ENCODE measurements at places on chromosomes 5 and 9.
A peak's percentile ranks its signal among the peaks of the same experiment; 100 is the strongest.

DNA sequence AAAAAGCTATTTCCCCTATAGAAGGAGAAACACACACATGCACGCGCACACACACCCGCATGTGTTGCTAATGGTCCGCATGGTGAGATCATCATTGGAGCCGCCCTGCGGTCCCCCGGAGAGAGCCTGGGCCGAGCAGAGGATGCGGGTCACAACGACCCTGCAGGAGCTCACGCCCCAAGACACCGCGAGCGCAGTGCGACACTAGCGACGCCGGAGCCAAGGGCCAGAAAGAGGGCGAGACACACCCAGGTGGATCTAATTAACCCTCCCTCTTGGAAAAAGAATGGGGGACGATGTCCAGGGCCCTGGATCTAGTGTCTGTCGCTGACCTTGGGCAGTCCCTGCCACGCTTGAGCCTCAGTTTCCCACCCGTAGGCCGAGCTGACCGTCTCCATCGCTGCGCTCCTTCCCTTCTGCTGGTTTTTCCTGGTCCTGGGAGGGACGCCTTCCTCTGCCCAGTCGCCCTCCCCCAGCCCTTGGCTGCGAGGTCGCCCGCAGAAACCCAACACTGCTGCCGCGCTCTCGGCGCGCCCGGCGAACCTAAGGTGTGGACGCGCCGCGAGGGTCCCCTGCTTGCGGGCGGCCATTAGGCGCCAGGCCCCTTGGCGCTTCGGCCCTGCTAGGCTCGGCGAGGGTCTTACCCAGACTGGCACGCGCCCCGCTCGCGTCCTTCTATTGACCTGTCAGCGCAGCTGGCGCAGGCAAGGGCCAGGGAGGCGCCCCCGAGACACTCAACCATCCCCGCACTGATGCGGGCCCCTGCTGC is 47.5 kb upstream of the RNF20 start:
- DNase-seq, result peak; percentile 66

GRCh38 chr5:109411627-109412026 is 1.9 kb upstream of the PJA2 start:
- no peak for DNase-seq

DNA sequence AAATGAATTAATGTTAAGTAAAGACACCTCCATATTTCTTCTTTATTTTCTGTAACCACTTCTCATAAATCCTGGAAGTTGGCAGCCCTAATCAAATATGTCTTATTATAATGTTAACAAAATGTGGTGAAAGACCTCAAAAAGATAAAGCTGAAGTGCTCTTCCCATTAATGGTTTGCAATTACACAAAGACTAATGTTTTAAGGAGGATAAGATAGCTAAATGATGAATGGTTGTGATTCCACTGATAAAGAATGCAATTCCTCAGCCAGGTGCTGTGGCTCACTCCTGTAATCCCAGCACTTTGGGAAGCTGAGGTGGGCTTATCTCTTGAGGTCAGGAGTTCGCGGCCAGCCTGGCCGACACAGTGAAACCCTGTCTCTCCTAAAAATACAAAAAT is 125.8 kb upstream of the SNX2 start:
- no peak for DNase-seq

GRCh38 chr5:54090495-54091120 is 219.8 kb downstream of the ARL15 start:
- no peak for DNase-seq

DNA sequence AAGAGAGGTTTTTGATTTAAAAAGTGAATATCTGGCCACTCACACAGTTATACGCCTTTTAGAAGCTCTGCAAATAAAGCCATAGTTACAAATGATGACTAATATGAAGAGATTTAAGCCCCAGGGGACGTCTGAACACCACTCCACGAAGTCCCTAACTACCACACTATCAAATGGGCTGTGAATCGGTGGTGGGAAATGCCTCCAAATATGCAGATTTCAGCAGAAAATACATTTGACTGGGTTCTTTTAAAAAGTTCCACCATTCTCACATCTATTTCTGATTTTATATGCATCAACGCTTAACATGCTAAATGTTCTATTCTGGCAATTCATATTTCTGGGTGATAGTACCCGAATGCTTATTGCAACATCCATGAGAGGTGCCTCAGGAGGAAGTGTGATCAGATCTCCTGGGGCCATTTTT is 22.5 kb downstream of the TICAM2 start:
- DNase-seq, result no peak

DNA sequence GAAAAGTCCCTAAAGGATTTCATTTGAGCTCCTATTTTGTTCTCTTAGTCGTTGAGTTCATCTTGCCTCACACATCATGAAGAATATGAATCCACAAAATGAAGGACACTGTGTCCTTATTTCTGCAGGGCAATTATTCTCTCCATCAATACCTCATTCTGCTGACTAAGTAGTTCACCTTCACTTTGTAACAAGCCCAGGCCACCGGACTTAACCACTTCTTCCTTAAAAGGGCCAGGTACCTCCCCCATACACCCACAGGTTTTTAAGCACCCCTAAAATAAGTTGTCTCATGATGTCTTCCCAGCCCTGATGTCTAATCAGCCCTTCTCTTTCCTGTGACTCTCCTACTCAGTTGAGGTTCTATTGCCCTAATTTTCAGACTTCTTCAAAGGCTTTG is 67.1 kb upstream of the PLPP6 start:
- no peak for DNase-seq

- no peak for DNase-seq
Measured at GRCh38 chr9:94031946-94032345, 52.3 kb upstream of the PTPDC1 start.

DNA sequence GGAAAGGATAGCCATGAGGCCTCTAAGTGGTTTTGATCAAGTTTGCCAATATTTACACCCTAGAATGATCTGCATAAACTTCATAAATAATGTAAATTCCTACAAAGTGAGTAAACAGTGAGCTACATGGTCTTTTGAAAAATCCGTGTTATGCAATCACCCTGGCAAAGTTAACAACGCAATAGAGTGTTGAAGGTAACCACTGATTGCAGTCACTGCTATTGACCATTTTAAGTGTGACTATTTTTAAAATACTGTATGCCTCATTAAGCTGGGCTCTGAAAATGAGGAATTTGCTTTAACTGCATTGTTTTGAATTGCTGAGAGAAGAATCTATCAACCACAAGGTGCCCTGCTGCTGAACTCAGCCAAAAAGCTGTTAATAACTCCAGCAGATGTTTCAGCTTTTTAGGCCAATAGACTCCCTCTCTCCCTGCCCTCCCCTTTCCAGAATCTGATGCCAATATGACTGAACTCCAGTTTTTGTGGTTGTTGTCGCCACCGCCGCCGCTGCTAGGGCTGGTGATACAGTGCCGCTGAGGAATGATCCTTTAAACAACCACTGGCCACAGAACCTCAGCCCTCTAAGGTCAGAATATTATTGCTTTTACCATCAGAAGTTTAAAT is 35.3 kb upstream of the SMARCA2 start:
- peak; percentile 14 for DNase-seq

- DNase-seq, result no peak
Measured at GRCh38 chr9:91180240-91180929, 181.3 kb downstream of the AUH start.

GRCh38 chr9:72749276-72749675 is 203.6 kb downstream of the ALDH1A1 start:
- no peak for DNase-seq

GRCh38 chr9:124754289-124754688 is 16.8 kb downstream of the NR6A1 start:
- no peak for DNase-seq

- DNase-seq, result no peak
Measured at GRCh38 chr5:71666321-71666720, 52.8 kb upstream of the CARTPT start.

- no peak for DNase-seq
Measured at GRCh38 chr5:175680020-175680419, 22.1 kb downstream of the HRH2 start.

DNA sequence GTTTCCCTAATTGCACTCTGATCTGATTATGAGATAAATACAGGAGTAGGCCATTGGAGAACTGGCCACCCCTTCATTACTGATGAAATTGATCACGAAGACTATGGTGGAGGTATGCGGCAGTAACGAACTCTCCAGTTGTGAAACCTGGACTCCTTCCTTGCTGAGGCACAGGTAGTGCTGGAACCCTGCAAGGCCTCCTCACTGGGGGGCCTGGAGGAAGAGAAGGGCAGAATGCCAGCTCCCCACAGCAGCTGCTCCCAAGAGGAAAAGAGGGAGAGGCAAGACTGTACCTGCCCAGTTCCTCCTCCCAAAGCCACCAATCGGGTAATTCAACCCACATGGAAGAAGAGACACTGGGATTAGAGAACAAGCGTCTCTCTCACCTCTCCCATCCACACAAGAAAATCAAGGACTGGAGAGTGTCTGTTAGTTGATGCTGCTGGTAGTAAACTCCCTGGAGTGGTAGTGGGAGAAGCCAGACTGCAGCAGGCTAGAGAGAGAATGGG is 19.1 kb upstream of the TRIO start:
- DNase-seq, result no peak

DNA sequence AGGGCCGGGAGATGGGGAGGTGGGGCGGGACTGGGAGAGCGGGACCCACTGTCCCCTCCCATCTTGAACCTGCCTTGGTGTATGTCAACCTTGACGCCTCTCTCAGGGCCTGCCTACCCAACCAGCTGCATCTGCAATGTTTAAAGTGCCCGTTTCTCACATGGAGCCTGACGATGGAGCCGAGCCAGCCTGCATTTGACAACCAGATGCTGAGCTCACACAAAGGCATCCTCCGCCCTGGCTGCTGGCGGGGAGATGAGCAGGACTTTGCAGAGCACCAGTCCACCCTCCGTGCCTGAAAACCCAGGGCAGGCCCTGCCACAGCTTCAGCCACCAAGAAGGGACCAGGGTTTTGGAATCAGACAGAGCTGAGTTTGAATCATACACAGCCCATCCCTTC is 141.1 kb upstream of the SMIM23 start:
- DNase-seq, result no peak

DNA sequence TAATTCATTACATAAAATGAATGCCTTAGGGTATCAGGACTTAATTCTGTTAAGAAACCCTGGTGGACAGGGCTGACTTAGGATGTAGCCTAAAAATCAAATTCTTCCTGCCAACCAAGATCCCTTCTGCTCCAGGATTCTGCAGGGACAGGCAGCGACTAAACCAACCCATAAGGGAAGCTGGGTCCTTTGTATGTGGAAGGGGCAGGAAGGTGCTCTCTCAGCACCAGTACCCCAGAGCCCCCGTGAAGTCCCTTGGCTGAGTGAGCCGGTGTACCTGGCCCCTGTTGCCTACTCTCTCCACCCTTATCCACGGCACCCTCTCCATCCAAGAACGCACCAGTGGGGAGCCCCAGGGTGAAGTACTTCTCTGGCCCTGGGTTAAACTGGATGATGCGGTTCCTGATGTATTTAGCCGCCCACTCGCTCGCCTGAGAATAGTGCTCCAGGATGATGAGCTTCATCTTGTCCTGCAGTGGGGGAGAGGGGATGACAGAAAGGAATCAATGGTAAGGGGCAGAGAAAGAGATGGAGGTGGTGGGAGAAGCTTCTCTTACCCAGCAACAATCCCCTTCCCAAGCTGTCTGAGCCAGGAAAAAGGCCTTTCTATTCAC is 1.1 kb downstream of the GNPDA1 start:
- DNase-seq, result no peak

GRCh38 chr9:33837138-33837537 is 20.2 kb downstream of the UBE2R2 start:
- DNase-seq, result no peak

DNA sequence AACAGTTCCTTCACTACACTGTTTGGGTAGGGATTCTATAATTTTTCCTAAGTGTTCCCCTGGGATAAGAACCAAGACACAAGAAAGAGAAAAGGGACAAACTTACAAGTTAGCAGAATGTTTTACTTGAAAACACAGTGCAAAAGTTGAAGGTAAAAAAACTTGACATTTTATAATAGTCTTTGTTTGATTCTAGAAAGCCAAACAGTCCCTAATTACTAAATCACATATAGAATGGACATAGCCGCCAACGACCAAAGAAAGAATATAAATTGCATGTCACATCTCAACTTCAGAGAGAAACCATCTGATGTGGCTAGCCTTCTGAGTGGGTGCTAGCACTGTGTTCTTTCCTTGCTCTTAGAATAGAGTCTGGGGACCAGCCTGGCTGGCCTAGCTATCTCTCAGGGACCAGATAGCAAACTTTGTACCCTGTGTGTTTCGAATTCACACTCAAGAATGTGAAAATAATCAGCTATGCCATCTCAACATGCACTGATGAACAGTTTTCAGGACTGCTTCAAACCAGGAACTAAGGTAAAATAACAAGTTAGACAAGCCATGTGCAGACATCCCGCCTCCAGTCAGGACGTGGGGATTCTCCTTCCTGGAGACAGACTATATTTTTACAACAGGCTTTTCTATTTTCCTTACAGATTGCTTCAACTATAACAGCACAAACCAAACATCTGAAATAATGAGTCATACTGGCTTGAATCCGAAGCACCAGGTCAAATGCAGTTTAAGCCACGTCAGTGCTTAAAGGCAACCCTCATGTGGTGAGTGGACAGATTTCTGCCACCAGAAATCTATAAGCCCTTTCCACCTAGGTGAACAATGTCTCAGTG is 53.7 kb downstream of the LHFPL2 start:
- DNase-seq, result no peak

DNA sequence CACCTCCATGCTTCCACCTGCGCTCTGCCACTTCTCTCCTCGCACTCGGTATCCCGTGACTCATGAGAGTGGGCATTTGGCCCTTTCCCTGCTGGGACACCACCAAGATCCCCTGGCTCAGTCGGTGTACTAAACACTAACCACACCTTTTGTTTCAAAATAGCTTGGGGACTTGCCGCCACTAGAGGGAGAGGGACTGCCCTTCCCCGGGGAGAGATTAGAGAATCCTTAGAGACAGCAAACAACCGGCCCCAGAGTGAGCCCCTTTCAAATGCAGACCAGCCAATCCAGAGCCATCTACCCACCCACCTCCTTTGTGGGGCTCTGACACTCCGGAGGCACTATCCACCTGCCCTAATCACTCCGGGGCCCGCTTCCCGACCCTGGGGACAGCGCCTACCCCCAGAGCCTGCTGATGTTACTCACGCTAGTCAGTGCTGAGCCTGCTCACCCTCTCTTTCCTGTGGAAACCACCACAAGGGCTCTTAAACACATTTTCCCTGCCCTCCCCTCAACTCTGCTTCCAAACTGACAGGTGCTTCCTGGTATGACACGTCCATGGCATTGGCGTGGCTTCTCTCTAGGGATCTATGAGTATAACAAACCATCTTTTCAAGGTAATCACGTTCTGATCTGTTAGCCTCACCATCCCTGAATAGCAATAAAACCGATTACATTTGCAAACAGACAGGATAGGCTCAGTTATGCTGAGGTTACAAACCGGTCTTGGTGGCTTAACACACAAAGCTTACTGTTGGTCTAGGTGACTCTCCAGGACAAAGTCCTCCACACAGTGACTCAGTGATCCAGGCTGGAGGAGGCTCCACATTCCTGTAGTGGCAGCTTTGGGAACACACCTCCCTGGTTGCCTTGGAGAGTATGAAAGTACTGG is 180.1 kb upstream of the MVB12B start:
- DNase-seq, result no peak
